Esophagus squamous epithelium (tissue), 5 donors: ENCODE measurements at places on chromosomes 13 and 19. TPM values are rescaled to one million over a fixed set of nuclear protein-coding genes. Genes with fewer than 3 reads are reported as not detected.

GRCh38 chr13:59261928-59262488 lies 901.7 kb downstream of the DIAPH3 start:
- DNase-seq = no peak
- no peaks in the 10 kb centered on the region for H3K27me3 ChIP-seq
- no peaks in the 10 kb centered on the region for H3K36me3 ChIP-seq
- H3K27ac ChIP-seq = no peak overlapping the region

DNA sequence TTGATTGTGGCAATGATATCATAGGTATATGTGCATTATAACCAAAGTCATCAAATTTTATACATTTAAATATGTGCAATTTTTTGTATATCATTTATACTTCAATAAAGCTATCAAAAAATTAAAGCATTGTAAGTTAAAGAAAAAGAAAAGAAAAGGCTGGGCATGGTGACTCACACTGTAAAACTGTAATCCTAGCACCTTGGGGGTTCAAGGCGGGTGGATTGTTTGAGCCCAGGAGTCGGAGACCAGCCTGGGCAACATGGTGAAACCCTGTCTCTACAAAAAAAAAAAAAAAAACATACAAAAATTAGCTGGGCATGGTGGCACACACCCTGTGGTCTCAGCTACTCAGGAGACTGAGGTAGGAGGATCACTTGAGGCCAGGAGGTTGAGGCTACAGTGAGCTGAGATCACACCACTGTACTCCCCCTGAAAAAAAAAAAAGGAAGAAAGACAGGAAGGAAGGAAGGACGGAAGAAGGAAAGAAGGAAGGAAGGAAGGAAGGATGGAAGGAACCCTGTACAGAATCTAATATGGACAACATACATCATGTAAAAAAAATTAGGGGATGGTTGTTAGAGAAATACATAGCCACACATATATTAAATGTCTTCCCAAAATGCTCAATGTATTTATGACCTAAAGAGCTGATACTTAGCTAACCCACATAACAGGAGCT lies 21.7 kb upstream of the SLC25A30 start:
- no peak for DNase-seq
- no peaks in the 10 kb centered on the region for H3K4me1 ChIP-seq
- H3K27me3 ChIP-seq = no peaks in the 10 kb centered on the region
- H3K4me3 ChIP-seq = no peak overlapping the region
- H3K27ac ChIP-seq = no peak overlapping the region

- no peak for DNase-seq
- peaks cover 6% of the 10 kb centered on the region for H3K4me1 ChIP-seq
- H3K4me3 ChIP-seq = no peak overlapping the region
- no peak overlapping the region for H3K27ac ChIP-seq
- no peaks in the 10 kb centered on the region for H3K36me3 ChIP-seq
These were observed 68.6 kb downstream of the NDFIP2 start for GRCh38 chr13:79549355-79550106.

DNA sequence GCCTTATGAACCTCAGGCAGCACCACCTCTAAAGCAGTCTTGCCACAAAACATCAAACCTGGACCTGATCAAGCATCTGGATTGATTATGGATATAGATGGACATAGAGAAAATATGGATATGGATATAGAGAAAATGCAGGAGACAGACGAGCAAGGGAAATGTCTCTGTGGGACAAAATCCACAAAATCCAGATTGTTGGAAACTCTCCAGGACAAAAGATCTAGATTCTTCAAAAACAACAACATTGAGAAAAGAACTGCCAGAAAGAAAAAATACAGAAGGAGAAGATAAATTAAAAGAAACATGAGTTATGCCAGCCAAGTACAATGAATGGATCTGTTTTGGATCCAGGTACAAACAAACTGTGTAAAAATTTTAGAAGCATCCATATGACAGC lies 1176.5 kb downstream of the UQCRFS1 start:
- H3K27ac ChIP-seq = no peak overlapping the region
- no peaks in the 10 kb centered on the region for H3K27me3 ChIP-seq
- H3K4me1 ChIP-seq = no peaks in the 10 kb centered on the region
- no peaks in the 10 kb centered on the region for H3K36me3 ChIP-seq

DNA sequence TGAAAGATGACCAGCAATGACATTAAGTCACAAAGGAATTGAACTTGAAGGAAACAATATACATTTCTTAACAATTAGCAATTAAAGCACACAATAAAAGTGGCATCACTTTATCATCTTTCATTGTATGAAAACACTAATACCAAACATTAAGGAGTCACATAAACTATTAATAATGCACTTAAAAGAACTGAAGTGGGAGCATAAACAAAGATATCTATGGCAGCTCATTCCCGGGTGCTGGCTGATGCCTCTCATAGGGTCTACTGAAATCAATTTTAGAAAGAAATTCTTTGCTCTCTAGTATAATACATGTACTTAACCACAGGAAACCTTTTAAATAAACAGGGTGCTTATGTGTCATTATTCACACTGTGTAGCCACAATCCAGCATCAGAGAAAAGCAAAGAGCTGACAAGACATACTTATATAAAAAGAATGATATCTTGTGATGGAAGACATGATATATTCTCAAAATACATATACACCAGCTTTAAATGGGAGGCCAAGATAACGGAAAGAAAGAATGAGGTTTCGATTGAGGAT lies 1207.8 kb downstream of the EFNB2 start:
- H3K27me3 ChIP-seq = no peaks in the 10 kb centered on the region
- no peaks in the 10 kb centered on the region for H3K36me3 ChIP-seq
- H3K27ac ChIP-seq = no peak overlapping the region
- H3K4me1 ChIP-seq = no peaks in the 10 kb centered on the region
- no peak overlapping the region for H3K4me3 ChIP-seq
- no peak for DNase-seq

DNA sequence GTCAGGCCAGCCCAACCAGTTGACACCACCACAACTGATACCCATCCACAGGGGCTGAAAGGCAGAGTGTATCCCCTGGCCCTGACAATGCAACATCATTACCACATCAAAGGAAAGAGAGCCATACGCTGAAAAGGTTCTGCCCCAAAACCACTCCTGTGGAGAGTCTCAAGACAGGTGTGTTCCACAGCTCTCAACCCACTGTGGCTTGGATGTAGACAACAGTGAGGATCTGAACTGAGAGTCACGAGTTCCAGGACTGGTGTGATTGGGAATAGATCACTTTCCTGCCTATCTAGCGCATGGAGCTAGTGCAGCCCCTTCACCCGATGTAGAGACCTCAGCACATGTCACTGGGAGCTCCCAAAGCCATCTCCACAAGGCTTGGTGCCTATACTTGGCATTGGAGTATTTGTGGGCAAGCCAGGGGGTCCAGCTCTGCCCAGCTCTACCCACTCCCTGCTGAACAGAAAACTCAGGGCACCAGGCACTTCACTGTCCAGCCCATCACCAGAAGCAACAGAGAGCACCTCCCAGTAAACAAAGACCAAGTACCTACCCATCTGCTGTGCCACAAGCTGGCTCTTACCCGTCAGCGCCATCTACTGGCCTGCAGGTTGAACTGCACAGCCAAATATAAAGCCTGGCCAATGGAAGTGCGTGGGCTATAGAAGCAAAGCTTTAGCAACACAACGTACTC lies 579.5 kb downstream of the UQCRFS1 start:
- no peak for DNase-seq
- no peak overlapping the region for H3K4me3 ChIP-seq
- no peaks in the 10 kb centered on the region for H3K27me3 ChIP-seq
- no peaks in the 10 kb centered on the region for H3K36me3 ChIP-seq

- no peak overlapping the region for H3K27ac ChIP-seq
- H3K27me3 ChIP-seq = no peaks in the 10 kb centered on the region
- DNase-seq = no peak
- no peaks in the 10 kb centered on the region for H3K36me3 ChIP-seq
- H3K4me1 ChIP-seq = no peaks in the 10 kb centered on the region
These were observed 1074.3 kb upstream of the SLC10A2 start for GRCh38 chr13:104140552-104140951.

DNA sequence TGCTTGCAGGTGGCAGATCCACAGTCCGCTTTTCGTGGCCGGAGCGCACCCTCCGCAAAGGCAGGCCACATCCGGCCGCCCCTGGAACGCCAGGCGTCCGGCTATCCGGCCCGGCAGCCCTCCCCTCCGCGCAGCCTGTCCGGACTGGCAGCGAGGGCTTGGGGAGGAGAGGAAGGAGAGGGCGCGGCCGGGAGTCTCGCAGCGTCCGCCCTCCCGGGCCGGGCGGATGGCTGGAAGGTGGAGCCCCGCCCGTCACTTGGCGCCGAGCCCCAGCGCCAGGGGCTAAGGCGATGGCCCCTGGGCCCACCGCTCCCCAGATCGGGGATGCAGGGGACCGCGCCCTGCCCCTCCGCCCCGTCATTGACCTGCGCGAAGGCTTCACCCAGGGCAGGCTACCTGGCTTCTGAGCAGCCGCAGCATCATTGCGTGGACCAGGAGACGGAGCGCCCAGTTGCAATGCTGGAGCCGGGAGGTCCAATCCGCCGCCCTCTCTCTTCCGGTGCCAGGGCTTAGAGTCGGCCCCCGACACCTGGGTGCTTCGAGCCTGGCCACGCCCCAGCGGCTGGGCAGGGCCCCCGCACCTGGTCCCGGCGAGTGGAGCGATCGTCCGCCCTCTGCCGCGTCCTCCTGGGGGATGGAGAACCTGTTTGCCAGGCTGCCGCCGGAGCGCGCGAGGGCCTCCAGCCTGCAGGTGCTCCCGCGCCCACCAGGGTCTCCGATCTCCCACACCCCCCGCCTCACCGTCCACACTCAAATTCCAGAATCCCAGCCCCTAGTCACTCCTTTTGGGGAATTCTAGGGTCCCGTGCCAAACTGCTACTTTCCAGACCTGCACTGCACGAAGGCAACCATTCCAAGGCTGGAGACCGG lies at the start of gene FUT1:
FUT1 (minus strand) TSS at position 146 of the 870 bp plus-strand sequence. CDS start 1,360 bp downstream, outside the sequence.
- H3K4me3 ChIP-seq = peak within 1 kb of the TSS; percentile 63
- H3K27me3 ChIP-seq = no peaks in the 10 kb centered on the region
- peak within 1 kb of the TSS; percentile 86 for H3K27ac ChIP-seq
- no peak for DNase-seq

DNA sequence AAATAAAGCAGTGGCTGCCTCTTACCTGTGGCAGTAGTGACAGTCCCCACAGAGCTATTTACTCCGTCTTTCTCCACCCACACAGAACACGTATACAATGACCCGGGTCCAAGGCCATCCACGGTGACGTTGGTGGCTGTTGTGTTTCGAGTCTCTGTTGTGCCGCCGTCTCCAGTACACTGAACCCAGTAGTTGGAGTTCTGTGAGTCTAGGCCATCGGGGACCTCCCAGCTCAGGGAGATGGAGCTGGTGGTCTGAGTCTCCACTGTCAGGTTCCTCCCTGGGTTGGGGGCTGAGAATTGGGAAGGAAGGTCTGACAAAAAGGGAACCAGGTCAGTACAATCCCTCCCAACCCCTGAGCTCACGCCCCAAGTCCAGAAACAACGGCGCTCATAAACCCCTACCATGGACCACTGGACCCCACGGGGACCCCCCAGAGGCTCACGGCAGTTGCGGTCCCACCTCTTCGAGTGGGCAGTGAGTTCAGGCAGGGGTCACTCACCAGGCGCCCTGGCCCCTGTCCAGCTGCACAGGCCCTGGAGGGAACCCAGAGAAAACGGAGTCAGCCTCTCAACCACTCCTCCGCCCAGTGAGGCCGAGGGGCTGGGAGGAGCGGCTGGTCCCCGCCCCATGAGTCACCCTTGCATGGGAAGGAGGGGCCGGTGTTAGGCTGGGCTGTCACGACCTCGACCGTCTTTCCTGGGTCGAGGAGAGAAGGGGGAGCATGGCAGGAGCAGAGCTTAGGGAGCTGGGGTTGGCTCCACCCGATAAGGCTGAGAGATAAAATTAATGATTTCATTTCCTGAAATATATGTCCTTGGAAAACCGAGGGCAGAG lies 2.4 kb downstream of the PTPRH start:
- no peak overlapping the region for H3K27ac ChIP-seq
- no peaks in the 10 kb centered on the region for H3K36me3 ChIP-seq
- peaks cover 9% of the 10 kb centered on the region for H3K4me1 ChIP-seq
- peaks cover 45% of the 10 kb centered on the region for H3K27me3 ChIP-seq
- no peak for DNase-seq

DNA sequence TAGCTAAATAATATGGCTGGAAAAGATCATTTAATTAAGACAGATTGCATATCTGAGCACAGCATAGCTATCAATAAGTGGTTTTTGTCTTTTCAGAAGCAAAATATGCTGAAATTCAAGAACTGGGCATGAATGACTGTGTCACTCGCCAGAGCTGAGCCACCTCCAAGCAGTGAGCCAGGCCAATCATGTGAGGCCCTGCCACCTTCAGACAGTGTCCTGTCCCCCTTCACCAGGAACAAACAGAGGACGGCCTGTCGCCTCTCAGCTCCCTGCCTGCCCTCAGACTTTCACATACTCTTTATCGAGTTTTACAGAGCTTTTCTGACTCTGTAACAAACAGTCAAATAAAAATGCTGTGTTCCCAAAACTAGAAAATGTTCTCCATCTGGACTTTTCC lies 171.0 kb upstream of the TSC22D1 start:
- DNase-seq = no peak
- no peak overlapping the region for H3K27ac ChIP-seq
- H3K36me3 ChIP-seq = no peaks in the 10 kb centered on the region
- H3K4me3 ChIP-seq = no peak overlapping the region

DNA sequence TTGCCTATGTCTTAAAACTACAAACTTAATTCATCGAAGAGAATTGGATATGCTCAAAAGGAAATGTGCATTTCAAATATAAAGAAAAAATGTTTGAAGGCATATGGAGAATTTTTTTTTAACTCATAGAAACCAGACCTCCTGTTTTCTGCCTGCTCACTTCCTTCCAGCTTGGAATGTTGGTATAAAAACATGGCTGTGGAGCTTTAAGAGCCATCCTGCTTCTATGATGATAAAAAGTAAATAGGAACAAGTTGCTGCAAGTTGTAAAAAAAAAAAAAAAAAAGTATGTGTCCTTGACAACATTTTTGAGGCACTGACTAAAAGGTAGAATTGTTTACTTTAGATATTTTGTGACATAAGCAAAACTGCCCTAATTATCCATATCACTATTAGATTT lies 1230.7 kb downstream of the PCDH9 start:
- H3K4me3 ChIP-seq = no peak overlapping the region
- H3K4me1 ChIP-seq = no peaks in the 10 kb centered on the region
- no peak for DNase-seq
- H3K27me3 ChIP-seq = no peaks in the 10 kb centered on the region

Gene FGF21
- not detected for total RNA-seq

Gene PSG11
- total RNA-seq = not detected

Gene CYP4F12
- 50.8 TPM for total RNA-seq

Gene KIR2DL4
- total RNA-seq = not detected

Gene CEACAM4
- total RNA-seq = not detected

Gene KLF2
- total RNA-seq = 11.4 TPM

Gene ZSCAN1
- total RNA-seq = not detected
